ENCODE measurements at places on chromosomes 6 and 20.

DNA sequence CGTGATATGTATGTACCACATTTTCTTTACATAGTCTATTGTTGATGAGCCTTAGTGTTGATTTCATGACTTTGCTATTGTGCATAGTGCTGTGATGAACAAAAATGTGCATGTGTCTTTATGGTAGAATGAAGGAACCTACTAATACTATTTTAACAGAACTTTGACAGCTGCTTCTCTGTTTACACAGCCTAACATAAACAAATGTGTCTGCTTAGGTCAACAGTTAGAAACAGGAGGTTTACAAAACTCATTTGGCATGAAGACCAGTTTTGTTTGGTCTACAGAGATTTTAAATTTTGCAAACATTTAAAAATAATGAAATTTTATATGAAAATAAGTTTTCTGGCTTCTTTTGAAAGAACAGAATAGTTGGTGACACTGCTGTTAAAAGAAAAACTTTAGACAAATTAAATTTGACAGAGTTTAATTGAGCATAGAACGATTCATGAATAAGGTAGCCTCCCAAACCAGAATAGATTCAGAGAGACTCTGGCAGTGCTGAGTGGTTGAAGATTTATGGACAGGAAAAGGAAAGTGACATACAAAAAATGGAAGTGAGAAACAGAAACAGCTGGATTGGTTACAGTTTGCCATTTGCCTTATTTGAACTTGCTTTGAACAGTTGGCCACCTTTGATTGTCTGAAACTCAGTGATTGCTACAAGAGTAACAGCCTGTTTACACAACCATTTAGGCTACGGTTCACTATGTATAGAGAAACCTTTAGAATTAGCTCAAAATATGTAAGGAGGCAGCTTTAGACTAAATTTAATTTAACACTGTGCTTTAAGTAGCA lies 715.8 kb upstream of the HS3ST5 start:
- no peak for DNase-seq

GRCh38 chr20:32218156-32218900 lies 10.6 kb downstream of the POFUT1 start:
- DNase-seq: no peak

DNA sequence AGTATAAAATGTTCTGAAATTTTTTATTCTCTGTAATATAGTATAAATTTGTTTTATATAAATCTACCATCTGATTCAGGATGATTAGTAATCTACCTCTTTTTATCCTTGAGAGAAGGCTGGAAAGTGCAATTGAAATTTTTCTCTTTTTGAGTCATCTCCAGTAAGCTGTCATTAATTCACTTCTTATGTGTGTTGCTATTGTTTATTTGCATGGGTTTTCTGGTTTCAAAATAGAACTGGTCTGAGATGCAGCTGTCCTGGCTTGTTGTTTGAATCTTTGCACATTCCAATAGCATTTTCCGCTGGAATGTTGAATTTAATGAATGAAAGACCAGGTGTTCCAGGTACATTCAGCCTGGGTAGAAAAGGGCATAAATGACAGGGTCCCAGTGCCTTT lies 24.3 kb upstream of the TAB2 start:
- no peak for DNase-seq

DNA sequence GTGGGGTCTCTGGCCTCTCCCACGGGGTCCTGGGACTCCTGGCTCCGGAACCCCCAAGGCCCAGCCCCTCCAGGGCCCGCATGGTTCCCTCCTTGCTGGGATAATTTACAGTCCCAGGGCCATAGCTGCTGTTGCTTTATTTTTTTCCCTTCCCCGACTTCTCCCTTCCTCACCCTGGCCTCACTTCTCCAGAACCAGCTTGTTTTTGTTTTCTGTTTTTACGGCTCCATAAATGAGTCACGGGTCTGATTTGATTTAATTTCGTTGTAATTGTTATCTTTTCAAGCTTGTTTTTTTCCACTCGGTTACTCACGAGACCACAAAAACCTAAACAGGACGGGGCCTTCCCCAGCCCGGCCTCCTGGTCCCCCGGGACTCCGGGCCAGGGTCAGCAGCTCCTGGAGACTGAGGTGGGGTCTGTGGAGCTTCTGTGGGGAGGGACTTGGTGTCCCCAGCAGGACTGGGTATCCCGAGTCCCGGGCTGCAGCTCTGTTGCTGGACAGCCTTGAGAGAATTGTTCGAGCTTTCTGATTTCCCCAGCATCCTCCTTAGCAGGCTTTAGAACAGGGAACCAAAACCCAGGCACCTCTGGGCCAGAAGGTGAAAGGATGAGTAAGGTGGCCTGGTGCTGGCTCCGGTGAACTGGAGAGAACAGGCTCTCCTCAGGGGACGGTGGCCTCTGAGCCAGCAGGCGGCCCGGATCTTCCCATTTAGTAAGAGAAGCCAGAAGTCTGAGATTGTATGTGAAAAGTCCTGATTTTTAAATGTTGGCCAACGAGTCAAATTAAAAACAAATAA lies 94.9 kb downstream of the CEBPB start:
- peak; percentile 91 for DNase-seq

GRCh38 chr6:104187616-104188015 lies 672.1 kb downstream of the HACE1 start:
- peak; percentile 15 for DNase-seq

DNA sequence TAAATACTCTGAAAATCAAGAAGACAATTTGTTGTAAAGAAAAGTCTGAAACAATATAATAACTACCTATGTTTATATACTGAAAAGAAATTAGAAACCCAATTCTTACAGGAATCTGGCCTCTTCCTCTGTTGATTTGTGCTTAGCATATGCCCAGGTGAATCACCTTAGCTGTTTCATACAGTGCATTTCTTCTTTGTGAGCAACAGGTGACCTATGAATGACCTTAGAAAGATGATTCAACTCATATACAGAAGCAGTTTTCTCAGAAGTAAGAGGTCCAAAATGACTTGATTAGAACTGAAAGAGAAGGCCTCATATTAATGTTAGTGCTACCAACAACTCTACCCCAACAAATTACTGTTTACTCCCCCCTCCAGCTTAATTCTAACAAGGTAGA lies 419.5 kb upstream of the ID4 start:
- DNase-seq: peak; percentile 89

- DNase-seq: peak; percentile 41
Measured at GRCh38 chr20:56171087-56172012, 77.2 kb upstream of the MC3R start.

DNA sequence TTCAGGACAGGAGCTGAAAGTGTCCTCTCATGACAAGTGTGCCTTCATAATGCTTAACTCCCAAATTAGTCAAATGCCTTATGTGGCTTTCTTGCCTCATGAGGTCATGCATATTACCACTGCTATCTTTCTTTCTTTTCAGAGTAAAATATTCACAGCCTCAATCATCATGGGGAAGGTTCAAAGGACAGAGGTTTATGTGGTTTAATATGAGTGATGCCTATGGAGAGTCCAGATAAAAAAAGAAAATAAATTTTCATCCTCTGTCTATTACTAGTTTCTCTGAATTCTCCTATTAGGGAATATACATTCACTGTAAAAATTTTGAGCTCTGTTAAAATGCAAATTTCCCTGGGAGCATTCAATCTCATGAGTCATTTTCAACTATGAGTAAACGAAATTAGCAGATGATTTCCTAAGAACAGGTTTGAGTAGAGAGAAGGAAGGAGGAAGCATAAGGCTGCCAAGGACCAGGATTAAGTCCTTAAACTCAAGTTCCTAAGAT lies 396.9 kb upstream of the ADGRB3 start:
- DNase-seq: peak; percentile 20

DNA sequence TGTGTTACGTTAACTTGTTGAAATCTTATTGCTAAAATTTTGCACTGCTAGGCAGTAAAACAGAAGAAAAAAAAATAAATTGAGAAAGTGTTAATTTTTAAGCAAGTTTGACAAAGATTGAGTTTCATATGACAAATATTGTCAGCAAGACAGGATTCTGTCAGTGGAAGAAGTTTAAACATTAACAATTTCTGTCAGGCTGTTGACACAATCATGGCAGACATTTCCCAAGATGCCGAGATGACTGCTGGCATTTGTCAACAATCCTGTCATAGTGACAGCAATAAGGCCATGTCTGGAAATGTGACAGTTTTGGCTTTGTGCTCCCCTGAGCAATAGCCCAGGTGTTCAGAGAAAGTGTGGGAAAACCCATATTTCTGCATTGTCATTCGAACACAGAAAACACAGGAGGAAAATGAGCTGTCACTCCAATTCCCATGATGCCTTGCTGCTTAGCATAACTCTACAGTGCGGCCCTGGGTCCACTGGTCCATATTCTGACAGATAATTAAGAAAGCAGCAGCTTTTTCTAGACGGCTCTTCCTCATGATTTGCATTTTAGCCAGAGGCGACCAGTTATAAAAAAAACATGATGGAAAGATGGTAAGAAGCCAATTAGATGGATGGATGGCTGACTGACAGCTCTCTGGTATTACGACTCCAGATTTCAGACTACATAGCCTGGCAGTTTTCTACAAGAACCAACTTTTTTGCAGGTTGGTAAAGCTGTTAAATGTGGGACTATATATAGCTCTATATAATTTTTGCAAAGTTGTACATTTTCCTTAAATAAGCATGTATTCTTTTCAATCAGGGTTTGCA lies 43.6 kb upstream of the DEFB112 start:
- DNase-seq: no peak

GRCh38 chr20:23479043-23479442 lies 11.9 kb upstream of the CST8 start:
- no peak for DNase-seq

DNA sequence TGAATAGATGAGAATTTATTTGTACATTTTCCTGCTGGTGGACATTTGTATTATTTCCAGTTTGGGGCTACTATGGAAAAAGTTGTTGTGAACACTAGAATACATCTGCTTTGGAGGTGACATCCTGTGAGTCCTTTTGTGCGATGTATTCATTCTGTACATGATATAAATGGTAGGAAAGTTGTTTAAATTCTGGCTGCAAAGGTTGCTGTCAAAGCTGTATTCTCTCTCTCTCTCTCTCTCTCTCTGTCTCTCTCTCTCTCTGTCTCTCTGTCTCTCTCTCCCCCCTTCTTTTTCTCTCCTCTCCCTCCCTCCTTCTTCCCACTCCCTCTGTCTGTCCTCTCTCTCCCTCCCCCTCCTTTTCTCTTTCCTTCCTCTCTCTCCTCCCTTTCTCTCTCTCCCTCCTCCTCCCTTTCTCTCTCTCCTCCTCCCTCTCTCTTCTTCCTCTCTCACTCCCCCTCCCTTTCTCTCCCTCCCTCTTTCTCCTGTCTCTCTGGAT lies 25.3 kb downstream of the SLC13A3 start:
- no peak for DNase-seq

- no peak for DNase-seq
Measured at GRCh38 chr6:4772750-4773149, 3.5 kb upstream of the CDYL start.

DNA sequence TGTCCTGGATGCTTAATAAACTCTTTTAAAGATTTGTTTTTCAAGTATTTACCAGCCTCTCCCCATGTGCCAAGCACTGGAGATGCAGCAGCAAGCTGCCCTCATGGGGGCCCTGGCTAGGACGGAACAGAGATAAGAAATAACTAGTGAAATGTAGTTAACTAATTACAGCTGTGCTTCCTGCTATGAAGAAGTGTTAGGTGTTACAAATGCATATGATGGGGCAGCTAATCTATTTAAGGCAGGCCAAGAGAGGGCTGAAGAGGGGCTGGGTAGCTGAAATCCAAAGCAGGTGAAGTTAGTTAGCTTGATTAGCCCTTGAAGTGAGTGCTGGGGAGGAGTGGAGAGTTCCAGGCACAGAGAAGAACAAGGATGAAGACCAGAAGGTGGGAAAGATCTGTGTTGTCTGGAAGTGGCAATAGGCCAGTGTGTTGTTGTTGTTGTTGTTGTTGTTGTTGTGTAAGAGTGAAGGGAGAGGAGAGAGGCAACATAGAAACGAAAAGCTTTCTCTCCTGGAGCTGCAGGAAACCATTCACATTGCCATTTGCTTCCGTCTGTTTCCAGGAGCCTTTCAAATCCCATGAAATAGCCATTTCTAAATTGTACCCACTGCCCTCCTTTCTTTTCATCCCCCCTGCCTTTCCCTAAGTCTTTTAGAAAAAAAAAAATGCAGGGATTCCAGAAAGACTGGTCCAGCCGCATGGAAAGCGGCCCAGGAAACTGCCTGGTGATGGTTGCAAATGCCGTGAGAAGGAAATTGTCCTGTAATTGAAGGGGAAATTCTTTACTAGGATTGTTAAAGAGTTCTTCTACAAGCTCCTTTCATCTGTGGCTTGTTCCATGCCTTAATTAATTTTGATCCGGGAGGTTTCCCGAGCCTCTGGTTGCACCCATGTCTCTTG lies 119.6 kb downstream of the TFAP2C start:
- no peak for DNase-seq

DNA sequence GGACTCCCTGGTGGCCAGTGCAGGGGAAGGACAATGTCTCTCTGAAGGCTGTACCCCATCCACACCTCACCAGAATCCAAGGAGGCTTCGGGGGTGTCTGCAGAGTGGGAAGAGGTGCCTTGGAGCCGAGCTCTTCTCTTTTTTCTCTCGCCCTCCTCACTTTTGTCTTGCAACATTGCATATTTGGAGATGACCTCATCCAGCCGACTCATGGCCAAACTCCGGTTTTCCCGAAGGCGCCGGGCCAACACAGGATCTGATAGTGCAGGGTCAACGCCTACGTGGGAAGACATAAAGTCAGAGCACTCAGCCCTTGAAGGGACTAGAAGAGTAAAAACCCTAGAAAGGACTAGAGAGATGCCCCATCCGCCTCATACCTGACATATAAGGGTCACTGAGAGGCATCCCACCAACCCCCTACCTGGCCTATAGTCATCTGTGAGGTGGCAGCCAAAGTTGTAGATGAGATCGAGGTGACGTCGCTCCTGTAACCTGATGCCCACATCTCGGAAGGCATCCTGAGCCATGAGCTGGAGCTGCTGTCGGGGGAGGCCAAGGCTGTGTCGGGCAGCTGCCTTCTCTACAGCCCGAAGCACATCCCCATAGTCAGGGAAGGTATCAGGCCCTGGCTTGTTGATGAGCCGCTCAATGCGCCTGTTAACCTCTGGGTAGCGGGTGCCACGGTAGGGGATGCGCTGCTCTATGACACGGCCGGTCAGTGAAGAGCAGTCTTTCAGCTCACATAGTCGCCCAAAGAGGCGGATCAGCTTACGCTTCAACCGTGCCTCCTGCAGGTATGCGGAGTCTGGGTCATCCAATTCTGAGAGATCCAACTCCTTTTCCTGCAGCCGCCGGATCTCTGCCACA lies 3.0 kb upstream of the ZBTB22 start:
- DNase-seq: peak; percentile 97

GRCh38 chr6:13025893-13026499 lies 302.3 kb downstream of the TBC1D7 start:
- DNase-seq: no peak

DNA sequence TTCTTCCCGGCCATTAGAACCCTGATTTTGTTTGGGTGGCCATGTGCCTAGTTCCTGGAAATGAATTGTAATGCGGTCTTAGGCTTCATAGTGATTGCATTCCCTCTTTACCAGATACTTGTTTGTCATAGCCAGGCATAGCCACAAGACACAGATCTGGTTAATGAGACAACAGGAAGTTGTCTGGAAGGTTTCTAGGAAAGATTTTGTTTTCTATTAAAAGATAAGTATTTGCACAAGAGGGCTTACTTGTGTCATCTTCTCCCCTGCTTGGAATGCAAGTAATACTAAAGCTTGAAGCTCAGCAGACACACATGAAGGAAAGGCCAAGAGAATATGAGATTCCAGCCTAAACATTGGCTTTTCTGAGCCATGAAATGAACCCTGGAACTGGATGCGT lies 12.9 kb downstream of the FARS2 start:
- DNase-seq: peak; percentile 11

GRCh38 chr6:33197431-33198048 lies 2.9 kb downstream of the RXRB start:
- peak; percentile 79 for DNase-seq

Measured in ELR (cell line).